ENCODE measurements at places on chromosomes 6 and 20.

DNA sequence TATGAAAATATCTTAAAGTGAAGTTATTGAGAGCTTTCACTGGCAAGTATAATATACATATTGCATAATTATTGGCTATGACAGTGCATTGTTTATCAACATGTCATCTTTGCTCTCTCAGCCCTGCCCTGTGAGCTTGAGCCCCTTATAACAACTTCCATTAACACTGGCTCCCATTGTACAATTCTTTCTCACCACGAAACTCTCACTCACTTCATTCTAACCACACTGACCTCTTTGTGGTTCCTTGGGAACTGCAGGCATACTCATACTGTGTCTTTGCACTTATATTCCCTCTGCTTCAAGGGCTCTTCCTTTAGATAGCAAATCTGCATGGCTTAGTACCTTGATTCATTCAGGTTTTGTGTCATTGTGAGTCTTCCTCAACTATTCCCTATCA lies 411.8 kb downstream of the CDKAL1 start:
- no peak for DNase-seq

DNA sequence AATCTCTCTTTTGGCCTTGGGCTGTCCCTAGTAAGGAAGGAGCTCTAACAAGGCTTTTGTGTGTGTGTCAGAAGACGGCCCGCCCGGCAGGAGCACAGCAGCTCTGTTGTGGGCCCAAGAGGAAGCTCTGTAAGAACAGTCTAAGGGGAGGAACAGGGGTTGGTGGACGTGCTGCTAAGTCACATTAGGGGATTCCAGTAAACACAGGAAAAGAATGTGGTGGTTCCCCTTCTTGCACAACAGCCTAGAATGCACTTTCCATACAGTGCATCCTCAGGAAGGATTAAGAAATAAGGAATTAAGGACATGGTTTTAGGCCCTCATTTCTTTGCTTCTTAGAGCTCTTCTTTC lies 114.5 kb downstream of the RNF144B start:
- no peak for DNase-seq

DNA sequence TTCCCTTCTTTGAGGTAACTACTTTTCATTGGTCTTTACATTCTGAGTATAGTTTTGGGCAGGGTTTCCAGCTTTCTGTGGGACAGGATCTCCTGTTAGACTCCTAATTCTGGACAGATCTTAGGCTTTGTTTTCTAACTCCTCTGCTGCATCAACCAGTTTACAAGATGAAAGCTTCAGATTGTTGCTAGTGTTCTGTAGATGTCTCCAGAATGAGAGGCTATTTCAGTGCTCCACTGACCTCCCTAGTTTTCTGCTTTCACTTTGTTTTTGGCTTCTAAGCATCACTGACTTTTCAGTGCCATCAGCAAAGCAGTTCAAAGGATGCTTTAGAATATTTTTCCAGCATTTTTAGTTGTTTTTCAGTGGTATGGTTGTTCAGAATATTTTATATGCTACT lies 101.4 kb downstream of the LIN28B start:
- no peak for DNase-seq

DNA sequence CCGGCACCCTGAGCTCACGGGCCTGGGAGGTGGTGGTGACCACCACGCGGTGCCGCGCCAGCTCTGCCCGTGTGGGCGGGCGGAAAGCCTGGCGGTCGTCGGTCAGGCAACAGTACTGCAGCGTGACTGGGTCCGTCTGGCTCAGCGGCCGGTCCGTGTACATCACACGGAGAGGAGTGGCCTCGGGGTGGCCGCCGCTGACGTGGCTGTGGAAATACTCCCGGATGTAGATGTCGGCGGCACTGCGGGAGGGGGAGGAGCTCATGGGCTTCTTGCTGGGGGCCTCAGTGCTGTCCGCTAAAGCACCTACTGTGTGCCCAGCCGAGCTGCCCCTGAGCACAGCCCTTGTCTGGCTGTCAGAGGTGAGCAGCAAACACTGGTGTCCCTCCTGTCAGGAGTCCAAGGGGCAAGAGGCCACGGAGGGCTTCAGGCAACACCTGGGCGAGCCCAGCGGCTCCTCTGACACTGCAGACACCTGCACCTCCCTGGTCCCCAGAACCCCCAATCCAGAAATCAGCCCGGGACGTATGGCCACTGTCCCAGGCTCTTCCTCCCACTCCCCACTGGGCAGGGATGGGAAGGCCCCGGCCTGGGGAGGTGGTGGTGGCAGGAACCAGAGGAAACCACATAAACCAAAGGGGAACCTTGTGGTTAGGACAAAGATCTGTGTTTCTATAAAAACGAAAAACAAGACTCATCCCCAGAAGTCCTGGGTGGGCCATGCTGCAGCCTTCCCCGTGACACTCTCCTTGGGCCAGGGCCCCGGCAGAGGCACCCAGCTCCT lies 6.5 kb downstream of the HELZ2 start:
- DNase-seq: no peak

GRCh38 chr6:100952006-100952405 lies 70.9 kb upstream of the ASCC3 start:
- DNase-seq: no peak

DNA sequence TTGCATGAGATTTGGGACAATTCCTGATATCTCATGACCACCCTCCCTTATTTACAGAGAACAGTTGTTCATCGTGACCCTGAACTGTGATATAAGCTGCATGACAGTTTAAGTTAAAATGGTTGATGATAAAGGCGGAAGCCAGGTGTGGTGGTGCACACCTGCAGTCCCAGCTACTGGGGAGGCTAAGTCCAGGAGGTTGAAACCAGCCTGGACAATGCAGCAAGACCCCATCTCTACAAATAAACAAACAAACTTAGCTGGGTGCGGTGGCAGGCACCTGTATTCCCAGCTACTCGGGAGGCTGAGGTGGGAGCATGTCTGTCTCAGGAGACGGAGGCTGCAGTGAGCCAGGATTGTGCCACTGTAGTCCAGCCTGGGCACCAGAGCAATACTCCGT lies 24.1 kb downstream of the COL20A1 start:
- no peak for DNase-seq

- DNase-seq: no peak
These were observed 46.8 kb upstream of the RREB1 start for GRCh38 chr6:7060769-7061516.

- no peak for DNase-seq
These were observed 1.1 kb upstream of the SLC32A1 start for GRCh38 chr20:38723017-38723847.

GRCh38 chr6:88483424-88483823 lies 317.3 kb upstream of the CNR1 start:
- no peak for DNase-seq

GRCh38 chr20:41387444-41387851 lies 20.8 kb upstream of the EMILIN3 start:
- no peak for DNase-seq

GRCh38 chr20:49677777-49678758 lies 35.6 kb downstream of the B4GALT5 start:
- no peak for DNase-seq

GRCh38 chr6:128516514-128516898 lies 3.9 kb downstream of the PTPRK start:
- no peak for DNase-seq

DNA sequence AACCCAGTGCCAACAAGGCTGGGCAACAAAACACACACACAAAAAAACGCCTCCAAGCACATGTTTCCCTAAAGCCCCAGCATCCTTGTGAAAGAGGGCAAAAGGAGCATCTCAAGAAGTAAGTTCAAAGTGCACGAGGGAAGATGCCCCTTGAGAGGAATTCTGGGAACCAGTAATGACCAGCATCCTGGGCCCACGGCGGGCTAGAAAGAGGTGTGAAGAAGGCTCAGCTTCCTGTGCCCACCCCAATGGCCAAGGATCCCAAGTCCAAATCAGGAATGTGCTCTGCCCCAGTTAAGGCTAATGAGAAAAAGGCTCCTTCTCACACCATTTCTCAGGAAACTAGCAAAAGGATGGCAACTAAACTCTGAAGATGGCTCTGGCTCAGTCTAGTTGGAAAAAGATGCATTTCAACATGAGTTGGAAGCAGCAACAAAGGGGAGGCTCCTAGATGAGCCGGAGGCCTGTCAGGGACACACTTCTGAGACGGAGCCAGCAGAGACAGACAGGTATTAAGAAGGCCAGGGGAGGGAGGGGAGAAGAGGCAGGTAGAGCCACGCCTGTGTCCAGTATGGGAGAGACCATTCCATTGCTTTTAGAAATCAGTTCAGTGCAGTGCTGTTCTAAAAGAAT lies 3.2 kb downstream of the RIMS4 start:
- DNase-seq: no peak

GRCh38 chr6:108625581-108625980 lies 64.9 kb downstream of the FOXO3 start:
- DNase-seq: no peak

DNA sequence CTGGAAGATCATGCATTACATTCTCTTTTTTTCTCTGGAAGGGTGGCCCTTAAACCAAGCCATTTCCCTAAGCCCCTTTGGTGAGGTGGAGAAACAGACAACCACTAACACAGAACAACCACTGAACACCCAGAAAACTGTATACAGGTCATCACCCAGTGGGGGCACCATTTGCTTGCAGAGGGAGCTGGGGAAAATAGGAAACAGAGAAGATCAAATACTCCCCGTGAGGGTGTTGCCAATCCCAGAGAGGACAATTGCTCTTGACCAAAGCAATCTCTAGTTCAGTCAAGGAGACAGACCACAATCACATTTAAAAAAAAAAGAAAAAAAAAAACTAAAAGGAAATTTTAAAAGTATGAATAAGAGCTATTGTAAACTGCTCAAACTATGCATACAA lies 865 bp upstream of the DAAM2 start:
- no peak for DNase-seq

- DNase-seq: no peak
These were observed 243.2 kb downstream of the ANKRD60 start for GRCh38 chr20:57985278-57985677.

DNA sequence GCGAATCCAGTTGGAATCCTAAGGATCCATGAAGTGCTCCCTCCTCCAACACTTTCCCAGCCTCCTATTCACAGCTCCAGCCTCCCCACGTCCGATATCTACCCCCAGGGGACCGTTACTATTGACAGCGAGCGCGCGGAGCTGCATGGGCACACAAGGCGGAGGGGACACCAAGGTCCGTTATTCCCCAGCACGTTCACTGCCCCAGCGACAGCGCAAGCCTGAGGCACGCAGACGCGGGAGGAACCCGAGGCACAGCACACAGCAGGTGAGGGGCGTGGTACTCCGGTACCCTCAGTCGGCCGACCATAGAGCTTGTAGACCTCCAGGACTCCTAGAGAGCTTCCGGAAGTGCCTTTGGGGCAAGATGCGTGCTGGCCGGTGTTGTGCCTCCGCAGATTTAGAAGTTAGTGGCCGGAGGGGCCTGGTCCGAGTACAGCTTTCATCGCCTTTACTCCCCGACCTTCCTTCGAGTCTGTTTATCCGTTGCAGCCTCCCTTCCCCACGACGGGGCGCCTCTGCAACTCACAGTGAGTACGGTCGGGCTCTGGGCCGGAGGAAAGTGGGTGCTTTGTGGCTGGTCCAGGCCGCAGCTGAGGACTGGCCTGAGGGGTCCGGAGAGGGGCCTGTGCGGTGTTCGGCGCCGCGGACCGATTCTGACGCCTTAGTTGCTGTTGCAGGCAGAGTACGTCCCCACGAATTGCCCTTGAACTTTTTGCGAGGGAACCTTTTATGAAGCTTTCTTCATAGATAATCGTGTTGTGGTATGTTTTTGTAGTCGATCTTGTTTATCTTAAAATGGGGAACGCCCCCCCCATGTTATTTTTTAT lies at the start of gene ZKSCAN8:
Gene ZKSCAN8, plus strand, starts transcription at position 384 of the 830 bp plus-strand sequence. CDS start 6,525 bp downstream, outside the sequence.
- peak; percentile 72 for DNase-seq

- no peak for DNase-seq
These were observed 50.9 kb upstream of the HLA-G start for GRCh38 chr6:29776684-29777083.

DNA sequence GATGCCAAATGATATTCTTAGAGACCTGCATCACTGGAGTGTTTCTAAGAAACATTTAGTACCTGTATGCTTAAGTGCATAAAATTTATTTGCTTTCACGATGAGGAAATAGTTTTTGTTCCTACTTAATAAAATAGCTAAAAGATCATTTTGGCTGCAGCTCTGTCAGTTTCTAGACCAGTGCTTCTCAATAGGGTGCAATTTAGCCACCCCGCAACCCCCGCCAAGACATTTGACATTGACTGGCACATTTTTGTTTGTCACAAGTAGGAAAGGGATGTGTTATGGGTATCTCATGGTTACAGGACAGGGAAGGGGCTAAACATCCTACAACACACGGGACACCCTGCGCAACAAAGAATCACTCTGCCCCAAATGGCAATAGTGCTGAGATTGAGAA lies 335.7 kb upstream of the HSF2 start:
- DNase-seq: no peak

DNA sequence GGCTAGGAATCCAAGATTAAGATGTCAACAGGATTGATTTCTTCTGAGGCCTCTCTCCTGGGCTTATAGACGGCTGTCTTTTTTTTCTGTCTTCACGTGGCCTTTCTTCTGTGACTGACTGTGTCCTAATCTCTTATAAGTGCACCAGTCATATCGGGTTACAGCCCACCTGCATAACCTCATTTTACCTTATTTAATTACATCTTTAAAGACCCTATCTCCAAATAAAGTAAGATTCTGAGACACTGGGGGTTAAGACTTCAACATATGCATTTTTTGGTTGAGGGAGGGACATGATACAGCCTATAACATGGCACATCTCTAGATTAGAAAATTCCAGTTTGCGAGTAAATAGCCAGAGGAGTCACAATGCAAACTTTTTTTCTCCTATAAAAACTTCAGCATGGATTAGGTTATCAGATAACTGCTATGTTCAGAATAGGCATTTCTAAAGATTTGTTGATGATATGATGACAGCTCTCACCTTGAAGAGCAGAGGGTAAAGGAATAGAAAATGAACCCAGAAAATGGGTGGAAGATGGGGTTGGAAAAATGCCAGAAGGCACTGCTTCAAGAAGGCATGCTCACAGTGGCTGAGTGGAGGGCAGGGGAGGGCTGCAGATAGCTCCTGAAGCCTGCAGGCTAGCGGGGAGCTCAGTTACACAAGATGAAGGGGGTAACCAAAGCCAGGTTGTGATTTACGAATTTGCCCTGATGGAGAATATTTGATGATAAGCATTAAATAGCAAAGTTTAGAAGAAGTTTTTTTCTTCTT lies 8.7 kb upstream of the PDE7B start:
- DNase-seq: no peak

DNA sequence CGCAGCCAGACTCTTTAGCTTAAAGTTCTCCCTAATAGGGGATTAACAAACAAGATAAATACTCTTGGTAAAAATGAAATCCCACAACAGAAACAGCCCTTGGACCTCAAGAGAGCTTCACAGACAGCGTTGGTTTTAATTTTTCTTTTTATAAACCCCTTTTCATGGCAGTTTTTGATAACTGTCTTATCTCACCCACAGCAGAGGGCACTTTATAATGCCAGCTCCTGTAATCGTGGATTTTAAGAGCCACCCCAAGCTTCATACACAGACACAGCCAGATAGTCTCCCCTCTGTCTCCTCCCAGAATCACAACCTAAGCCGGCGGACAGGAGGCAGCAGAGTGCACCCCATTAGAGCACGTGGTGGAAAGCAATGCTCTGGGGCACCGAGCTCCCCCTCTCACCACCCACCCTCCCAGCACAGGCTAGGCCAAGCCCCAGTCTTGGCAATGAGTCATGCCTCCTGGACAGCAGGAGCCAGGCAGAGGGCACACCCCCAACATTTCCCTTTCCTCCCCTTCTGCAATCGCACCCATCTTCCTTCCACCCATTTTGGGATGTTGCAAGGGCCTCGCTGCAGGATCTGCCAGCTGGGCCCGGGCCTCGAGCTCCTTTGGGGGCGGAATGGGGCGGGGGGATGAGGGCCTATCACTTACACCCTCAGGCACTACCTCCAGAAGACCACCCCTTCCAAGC lies 2.4 kb downstream of the JAG1 start:
- DNase-seq: peak; percentile 7

GRCh38 chr6:106098383-106099234 lies 12.5 kb downstream of the PRDM1 start:
- peak; percentile 84 for DNase-seq

GRCh38 chr6:4806337-4806725 lies 30.1 kb downstream of the CDYL start:
- no peak for DNase-seq
